Stimulated activated naive B cell treated with anti-CD40 and anti-IgM and Interleukin-4, amounts not matched to agents 10 μg/mL and 1 μg/mL and 100 μg/mL, for 72 hours (primary cell): ENCODE measurements at places on chromosomes 4 and X.

DNA sequence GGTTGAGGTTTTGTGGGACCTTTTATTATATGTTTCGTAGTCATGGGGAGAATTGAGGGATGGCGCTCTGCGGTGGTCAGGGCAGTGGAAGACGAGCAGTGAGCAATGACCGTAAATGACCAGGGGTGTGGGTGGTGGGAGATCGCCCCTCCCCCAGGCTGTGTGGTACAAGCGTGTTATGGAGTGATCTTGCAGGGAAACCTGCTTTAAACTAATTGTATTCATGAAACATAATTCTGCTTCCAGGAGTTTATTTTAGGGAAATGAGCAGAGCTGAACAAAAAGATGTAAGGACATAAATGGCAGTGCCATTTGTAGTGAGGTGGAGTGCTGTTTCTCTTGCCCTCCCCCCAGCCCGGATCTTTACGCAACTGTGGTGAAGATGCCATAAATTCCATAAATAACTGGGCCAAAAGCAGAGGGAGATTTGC is 20.2 kb downstream of the GYG2 start:
- no peak for DNase-seq

DNA sequence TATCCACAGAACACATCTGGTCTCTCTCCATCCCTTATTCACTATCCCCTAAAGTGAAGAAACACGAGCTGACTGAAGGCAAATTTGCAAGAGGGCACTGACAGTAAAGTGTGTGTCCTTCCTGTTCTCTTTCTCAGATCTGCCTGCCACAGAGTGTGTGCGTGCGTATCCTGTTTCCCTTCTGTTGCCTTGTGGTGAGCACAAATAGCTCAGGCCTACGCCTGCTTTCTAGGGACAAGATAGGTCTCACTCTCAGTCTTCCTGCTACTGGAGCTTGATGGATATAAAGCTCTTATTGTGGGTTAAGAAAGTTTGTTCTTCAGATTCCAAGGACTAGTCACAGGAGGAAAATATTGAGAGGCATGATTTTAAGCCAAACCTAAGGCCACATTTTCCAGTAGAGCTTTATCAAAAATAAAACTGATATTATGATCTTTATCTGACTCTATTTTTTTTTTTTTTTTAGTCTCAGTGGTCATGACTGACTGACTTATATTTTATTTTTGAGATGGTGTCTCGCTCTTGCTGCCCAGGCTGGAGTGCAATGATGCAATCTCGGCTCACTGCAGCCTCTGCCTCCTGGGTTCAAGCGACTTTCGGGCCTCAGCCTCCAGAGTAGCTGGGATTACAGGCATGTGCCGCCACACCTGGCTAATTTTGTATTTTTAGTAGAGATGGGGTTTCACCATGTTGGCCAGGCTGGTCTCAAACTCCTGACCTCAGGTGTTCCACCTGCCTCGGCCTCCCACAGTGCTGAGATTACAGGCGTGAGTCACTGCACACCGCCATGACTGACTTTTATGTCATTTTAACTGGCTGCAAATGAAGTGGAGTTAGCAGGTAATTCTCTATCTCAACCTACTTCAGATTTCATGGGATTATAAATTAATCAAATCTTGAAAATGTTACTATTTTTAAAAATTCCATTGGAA is 140.3 kb upstream of the SH3RF1 start:
- peak; percentile 45 for DNase-seq

DNA sequence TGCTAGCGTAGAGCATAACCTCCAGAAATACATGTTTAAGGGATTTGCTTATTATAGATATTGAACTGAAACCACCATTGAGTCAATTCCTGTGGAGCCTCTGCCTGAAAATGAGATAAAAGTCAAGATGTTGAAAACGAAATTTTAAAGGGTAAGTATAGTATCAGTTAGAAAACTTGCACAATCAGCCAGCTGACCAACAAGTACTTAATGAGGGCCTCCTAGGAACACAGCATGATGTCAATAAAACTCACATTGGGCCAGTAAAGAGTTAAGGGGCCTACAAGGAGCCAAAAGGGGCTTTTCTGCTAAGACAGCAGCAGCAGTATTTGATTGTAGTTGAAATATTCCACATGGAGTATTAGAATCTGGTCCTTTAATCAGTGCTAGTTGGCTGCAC is 314.1 kb upstream of the PPARGC1A start:
- no peak for DNase-seq

DNA sequence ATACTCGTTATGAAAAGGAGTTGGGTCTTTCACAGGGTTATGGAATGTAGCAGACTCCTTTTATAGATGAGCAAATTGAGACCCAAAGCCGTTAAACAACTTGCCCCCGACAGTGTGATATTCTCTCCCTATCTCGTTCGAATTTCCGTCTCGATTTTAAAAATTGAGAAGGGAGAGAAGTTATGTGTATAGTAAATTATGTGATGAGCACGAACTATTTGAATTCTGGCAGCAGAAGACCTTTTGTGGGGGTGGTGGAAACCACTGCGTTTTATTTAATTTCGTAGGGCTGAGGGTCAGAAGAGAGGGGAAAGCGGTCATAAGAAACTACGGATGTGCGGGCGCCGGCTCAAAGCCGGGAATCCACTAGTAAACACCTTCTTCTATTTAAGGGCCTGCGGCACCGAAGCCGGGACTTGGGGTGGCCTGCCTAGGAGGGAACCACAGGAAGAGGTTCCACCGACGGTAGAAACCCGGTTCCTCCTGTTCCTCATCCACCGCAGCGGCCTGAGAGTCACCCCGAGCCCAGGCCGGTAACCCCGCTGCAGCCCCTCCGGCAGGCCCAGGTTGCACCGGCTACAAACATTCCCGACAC is 1.5 kb upstream of the DDX3X start:
- no peak for DNase-seq

DNA sequence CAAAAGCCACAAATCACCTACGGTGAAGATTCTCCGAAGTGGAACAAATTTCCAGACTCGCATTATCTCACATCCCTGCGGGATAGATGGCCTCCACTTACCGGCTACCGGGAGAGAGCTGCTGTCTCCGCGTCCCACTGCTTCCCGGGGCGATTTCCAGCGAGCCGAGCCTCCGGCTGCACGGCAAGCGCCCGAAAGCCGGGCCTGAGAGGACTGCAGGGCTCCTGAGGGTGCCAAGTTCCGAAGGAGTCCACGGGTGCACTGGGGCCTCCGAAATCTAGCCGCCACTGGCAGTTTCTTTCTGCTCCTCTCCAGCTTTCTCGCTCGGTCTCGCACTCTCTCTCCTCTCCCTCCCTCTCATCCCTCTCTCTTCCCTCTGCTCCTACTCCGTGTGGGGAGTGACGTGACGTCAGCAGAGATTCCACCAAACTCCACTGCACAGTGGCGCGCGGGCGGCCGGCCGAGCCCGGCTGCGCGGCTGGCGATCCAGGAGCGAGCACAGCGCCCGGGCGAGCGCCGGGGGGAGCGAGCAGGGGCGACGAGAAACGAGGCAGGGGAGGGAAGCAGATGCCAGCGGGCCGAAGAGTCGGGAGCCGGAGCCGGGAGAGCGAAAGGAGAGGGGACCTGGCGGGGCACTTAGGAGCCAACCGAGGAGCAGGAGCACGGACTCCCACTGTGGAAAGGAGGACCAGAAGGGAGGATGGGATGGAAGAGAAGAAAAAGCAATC is 14.0 kb upstream of the PITX2 start:
- no peak for DNase-seq
